ENCODE measurements at places on chromosomes 3 and 15.

- DNase-seq: no peak
These were observed 260.6 kb upstream of the NECTIN3 start for GRCh38 chr3:110811050-110811449.

- DNase-seq: no peak
These were observed 10.1 kb upstream of the LMCD1 start for GRCh38 chr3:8491271-8492144.

- DNase-seq: no peak
These were observed 1010.1 kb downstream of the ROBO1 start for GRCh38 chr3:78757731-78758130.

GRCh38 chr15:82040390-82040789, 5.4 kb downstream of the MEX3B start:
- no peak for DNase-seq

- DNase-seq: no peak
These were observed 32.2 kb upstream of the BCL6 start for GRCh38 chr3:187777331-187777941.

DNA sequence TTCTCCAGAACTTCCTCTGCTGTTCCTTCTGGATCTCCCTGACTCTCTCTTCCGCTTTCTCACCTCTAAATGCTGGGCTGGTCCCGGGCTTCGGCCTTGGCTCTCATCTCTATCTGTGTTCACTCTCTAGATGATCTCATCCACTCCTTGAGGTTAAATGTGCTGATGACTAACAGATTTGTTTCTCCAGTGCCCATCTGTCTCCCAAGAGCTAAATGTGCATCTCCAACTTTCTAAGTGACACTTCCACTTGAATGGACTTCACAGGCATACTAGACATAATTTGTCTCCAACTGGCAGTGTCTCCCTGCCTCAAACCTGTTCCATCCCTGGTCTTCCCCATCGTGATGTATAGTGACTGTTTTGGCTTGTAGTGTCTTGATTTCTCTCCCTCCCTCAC, 95.3 kb downstream of the ITPR1 start:
- no peak for DNase-seq

DNA sequence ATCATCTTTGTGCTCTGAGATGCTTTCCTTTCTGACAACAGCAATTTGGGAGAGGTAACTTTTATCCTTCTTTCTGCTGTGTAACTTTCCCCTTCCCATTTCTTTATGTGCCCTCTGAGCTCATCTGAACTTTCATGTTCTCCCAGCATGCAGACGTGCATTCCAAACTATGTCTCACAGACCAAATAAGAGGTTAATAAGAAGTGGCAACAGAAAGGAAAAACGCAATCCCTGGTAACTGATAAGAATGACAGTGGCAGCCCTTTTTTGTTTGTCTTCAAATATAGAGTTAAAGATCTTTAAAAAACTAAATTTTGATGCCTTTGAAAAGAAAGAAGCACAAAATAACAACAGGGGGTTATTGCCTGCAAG, 533.4 kb downstream of the FOXP1 start:
- no peak for DNase-seq

- DNase-seq: no peak
These were observed 464.1 kb downstream of the EPHA6 start for GRCh38 chr3:97278506-97278905.

DNA sequence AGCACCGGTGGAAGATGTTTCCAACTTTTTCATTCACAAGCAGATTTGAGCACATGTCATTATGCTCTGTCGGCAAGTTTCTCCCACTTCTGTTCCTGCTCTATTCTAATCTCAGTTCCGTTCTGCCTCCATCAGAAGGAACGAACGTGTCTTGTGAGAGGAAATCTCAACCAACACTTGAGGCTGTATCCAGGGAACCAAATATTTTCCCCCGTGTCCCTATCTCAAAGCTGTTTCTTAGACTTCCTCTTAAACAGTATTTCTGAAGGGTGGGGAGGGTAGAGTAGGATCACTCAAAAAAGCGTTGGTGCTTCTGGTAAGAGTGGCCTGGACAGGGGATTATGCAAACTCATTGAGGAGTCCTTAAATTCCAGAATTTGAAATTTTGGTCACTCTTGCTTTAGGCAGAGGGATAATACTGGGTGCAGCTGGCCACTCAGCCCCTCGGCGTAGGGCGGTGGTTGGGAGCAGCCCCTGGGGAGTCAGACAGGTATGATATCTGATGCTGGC, 54.9 kb downstream of the FRMD4B start:
- no peak for DNase-seq

DNA sequence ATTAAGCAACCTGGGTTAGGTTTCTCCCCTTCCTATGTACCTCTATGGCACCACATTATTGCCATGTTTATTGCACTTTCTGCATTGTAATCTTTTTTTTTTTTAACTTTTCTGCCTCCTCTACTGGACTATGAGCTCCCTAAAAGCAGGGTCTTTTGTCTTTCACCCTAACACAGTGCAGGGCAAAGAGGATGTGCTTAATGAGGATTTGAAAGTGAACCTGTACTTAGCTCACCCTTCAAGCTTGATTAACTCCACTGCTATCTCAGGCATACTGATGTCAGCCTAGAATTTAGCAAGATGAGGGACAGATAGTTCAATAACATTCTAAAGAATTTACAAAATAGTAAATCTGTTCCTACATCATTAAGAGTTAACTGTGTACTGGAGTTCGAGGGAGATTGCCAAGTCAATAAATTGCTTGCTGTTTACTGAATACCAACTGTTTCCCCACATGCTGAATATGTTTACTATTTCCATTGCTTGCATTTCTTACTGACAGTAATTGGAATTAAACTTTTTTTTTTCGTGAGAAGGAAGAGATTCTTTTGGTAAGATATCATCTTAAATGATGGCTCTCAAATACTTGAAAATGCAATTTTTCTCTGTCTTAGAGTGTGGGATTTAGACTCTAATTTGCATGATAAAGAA, 15.7 kb upstream of the PPARG start:
- no peak for DNase-seq

- no peak for DNase-seq
These were observed 65.9 kb downstream of the BTD start for GRCh38 chr3:15667484-15667883.

DNA sequence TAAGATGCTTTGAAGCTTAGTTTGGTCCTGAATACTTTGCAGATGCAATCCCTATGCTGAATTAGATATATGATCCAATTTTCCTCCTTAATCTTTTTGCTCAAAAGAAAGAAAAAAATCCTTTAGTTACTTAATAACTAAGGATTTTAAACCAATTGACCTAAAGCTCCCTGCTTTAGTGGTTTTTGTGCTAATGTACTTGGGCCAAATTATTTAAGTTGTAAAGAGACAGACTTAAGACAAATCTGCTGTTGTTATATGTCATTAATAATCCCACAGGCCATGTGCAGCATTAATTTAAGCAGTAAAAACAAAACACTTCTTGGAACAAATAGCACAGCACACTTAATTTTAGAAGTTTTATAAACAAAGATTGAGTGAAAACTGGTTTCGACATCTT, 776.1 kb upstream of the SEMA6D start:
- no peak for DNase-seq

DNA sequence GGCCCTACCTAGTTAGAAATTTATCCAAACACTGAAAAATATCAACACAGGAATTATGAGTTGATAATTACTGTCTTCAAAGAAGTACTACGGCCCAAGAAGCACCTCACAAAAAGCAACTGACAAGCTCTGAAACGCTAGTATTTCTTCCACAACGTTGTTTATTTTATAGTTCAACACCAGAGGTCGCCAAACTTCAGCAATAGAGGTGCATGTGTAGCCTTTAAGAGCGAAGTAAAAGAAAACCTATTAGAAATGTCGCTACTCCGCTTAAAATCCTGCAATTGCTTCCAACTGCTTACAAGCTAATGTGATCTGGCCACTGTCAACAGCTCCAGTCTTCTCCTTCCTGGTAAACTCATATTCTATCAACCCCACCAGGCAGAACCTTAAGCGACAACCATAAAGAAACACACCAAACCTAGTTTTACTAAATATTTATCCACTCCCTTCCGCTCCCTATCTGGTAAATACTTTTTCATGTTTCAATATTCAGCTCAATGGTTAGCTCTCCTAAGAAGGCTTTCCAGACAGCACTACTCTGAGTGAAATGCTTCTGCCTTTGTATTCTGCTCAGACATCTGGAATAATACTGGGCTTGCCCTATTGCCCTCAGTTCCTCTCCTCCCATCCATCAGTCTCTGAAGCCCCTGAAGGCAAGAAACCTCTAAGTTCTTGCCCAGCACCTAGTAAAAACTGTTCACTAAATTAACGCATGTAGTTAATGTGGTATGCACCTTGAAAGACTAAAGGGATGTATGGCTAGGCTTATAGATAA, 110.2 kb downstream of the NR1I2 start:
- DNase-seq: peak; percentile 29

DNA sequence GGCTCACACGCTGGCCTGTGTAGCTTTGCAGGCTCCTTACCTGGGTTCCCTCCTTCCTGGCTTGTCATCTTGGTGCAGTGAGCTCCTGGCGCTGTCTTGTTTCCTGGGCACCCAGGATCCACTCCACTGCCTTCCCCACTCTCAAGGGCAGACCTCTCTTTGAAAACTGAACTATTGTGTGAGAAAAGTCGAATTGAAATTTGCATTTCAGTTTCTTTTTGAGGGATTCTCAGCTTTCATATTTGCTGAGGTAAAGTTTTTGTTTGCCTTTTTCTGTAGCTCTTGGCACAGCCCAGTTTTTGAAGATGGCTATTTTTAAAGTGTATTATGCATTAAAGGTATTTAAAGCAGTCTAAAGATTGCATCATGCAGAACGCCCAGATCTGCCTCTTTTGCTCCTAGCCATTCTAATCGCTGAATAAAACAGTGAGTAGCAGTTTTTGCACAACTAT, 70.1 kb downstream of the CCK start:
- DNase-seq: no peak

DNA sequence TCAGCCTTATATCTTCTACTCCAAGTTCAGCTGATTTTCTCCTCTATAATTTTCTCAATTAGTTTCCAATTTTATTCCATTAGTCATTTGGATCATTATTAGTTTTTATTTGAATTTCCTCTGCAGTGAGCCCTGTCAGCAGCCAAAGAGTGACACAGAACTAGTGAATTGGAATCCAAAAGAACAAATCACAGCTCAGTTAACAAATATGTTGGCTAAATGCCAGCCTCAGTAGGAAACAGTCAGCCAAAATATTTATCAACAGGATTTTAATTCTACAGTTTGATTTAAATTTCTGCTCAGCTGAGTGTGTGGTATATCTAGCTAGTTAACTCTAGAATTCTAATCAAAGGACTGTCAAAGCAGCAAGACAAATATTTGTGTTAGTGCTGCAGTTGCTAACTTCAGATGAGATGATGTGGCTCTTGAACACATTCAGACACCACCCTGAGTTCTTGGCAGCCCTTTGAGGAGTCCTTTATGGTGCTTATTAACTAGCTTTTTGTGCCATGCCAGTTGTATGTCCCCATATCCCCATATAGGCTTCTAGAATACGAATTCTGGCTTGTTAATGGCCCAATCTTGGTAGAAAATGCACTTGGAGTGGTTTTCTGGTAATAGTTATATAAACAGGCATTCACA, 194.5 kb downstream of the CPNE4 start:
- no peak for DNase-seq

DNA sequence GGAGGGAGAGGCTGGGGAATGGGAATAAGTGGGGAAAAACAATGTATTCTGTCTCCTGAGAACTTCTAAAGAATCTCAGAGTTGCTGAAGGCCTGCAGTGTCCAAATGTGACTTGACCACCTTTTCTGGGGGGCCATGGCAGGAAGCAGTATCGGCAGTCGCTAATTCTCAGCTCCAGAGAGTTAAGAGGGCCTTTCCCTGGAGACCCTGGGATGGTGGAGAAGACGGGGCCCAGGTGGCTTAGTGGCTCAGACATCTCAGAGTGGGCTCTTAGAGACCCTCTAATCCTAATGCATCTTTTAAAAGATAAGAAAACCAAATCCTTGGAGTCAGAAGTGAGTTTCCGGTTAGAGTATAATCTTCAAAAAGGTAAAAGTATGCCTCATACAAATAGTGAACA, 15.1 kb downstream of the RTP4 start:
- no peak for DNase-seq

DNA sequence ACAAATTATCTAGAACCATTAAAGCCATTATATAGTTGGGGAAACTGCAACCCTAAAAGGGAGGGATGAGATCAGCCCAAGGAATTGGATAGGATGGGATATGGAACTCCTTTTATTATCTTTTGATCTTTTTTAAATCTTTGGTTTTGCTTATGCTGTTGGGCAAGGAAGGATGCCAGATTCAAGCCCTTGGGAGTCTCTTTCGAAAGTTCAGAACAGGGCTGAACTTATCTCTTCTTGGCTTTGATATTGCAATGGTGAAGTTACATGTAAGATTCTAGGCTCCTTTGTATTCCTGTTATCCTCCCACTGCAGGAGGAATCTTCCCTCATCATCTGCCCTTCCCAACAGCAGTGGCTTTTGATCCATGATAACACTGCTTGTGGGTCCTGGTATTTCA, 10.0 kb upstream of the SLC22A13 start:
- no peak for DNase-seq

Measured in stimulated activated CD4-positive, alpha-beta T cell treated with anti-CD3 and anti-CD28 coated beads, Interleukin-2, amount 100 ng/mL, for 48 hours (primary cell).